EH (cell line): ENCODE measurements at places on chromosomes 5 and 9.

- DNase-seq: peak; percentile 13
These were observed 631.9 kb downstream of the PRELID2 start for GRCh38 chr5:145203193-145203592.

DNA sequence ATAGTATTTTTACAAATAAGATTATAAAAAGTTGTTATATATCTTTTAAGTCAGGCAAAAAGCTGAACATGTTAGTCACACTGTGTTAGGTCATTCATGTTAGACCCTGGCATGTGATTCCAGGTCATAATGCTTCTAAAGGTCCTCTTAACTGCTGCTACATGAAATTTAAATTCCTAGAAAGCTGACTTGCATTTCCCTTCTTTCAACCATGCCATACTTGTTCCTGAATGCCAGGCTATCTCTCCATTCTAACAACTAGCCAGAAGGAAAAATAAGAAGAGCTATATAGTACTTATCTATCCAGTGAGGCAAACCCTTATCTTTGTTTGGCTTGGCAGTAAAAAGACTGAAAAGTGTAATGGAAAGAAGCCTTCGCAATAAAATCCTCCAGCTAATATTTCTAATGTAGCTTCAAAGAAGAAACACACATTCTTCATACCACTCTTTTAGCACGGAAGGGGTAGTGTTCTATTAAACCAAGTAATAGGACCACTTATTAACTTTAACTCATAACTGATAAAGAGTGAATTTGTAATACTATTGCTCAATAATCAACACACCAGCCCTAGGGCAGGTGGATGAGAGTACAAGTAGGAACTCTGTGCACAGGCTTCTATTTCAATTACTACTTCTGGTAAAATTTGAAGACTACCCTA is 310.2 kb downstream of the PDE4D start:
- no peak for DNase-seq

DNA sequence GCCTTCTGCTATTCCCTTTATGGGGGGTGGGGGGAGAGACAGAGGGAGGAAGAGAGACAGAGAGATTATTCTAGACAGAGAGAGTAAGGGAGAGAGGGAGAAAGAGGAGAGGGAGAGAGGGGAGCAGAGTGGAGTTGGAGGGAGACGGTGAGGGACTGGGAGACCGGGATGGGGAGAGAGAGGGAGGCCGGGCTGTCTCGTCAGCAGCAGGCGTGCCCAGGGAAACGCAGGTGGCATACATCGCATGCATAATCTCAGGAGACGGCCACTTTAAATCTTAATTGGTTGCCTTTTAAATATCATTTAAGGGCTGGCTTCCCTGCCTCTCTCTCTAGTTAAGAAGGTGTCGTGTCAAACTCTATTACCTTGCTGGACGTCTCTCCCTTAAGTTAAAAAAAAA is 8.4 kb downstream of the IRX4 start:
- DNase-seq: no peak

- DNase-seq: no peak
These were observed 300.3 kb downstream of the ZNF608 start for GRCh38 chr5:124446120-124446519.

GRCh38 chr9:128138001-128138400 is 10.5 kb upstream of the PTGES2 start:
- DNase-seq: no peak

GRCh38 chr9:135023088-135023785 is 64.2 kb upstream of the OLFM1 start:
- peak; percentile 3 for DNase-seq

DNA sequence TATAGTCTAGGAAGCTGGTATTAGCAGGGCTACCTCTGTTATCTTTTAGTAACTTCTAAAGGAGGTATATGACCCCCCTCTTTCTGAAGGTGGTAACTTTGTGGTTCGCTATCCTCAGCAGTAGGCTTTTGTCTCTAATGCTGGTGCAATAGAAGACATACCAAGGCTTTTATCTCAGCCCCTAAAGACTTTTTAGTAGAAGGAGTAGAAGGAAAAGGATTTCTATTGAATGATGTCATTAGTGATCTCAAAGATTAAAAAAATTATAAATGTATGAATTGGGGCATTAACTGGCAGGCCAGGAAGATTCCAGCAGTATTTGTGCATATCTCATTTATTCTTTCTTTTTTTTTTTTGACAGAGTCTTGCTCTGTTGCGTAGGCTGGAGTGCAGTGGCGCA is 78.2 kb downstream of the RAI14 start:
- peak; percentile 45 for DNase-seq

DNA sequence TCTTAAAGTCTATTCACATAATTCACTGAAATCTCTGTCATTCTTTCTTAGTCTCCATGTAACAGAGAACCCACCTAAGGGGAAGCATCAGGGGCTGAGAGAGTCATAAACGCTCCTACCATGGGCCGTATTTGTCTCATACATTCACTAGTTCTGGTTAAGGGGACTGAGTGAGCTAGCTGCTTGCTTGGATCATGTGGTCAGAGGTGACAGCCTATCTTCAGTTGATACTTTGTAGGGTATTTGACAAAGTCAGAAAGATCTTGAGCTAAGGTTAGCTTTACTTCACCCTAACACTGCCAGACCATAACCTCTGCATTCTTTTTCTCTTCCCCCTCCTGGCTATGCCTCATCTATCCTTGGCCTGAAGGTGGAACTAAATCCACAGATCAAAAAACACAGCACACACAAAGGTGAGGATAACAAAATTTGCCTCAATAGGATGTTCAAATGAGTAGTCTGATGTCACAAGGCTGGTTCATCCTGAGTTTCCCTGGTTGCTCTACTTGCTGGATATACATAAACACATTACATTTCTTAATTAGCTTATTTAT is 66.5 kb downstream of the MARCHF3 start:
- DNase-seq: no peak

- no peak for DNase-seq
These were observed 1.1 kb downstream of the OSTF1 start for GRCh38 chr9:75089373-75089766.

- DNase-seq: peak; percentile 83
These were observed 39.6 kb downstream of the SFXN1 start for GRCh38 chr5:175517824-175518450.

GRCh38 chr5:172437445-172438318 is 16.6 kb downstream of the SH3PXD2B start:
- DNase-seq: peak; percentile 85

DNA sequence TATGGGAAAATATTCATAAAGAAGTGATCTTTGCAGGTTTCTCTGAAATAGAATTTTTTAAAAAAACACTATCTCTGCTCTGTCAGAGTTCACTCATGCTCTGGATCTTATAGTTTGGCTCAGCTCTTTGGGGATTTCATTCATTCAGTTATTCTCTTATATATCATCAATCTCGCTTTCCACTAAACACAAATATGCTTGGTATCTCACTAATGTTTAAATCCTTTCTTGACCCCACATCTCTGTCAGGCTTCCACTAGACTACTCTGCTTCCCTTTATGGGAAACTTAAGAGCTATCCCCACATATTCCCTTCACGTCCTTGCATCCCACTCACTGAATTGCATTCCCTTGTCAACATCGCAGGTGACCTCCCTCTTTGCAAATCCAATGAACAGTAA is 396.1 kb downstream of the ENC1 start:
- DNase-seq: no peak

DNA sequence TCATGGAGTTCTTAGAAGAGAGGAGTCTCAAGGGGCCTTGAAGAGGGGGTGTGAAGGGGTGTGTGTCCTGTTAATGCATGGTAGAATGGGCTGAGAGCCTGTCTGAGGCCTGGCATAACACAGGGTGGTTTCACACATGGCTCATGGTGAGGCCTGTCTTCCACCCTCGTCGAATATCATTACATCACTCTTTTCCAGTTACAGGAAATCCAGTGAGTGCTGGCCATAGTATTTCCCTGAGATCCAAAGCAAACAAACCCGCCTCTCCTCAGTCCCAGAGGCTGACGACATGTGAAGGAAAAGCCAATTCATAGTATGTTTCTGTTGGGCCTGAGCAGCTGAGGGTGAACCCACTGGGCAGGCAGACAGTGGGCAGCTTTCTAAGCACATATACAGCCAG is 159.4 kb upstream of the NR3C1 start:
- peak; percentile 59 for DNase-seq

- no peak for DNase-seq
These were observed 1156.4 kb downstream of the FOXD4L5 start for GRCh38 chr9:64128572-64128971.

- no peak for DNase-seq
These were observed 124.1 kb downstream of the FAM174A start for GRCh38 chr5:100659080-100659795.

GRCh38 chr5:74156728-74157383 is 483.7 kb downstream of the ENC1 start:
- DNase-seq: no peak

GRCh38 chr5:95256991-95257390 is 27.9 kb downstream of the MCTP1 start:
- DNase-seq: no peak

GRCh38 chr5:173778784-173779304 is 109.3 kb upstream of the CPEB4 start:
- no peak for DNase-seq

DNA sequence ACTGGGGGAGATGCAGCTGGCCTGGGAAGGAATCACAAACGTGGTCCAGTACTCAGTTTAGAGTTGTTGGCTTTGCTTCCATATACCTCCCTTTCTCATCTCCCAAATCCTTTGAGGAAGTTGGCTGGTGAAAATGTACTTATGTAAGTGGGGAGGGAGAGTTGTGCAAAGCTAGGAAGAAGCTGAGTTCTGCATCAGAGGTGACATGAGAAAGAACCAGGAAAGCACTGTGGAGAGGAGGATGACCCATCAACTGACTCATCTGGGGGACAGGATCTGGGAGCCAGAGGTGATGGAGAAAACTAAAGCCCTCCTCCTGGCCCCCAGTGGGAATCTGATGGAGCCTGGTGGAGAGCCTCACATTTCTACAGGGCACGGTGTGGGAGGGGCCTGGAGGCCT is 16.2 kb downstream of the KCNMB1 start:
- no peak for DNase-seq
